ENCODE measurements at places on chromosomes 13 and 19.

- no peak for DNase-seq
Observed at GRCh38 chr19:2363419-2363818, 3.4 kb downstream of the TMPRSS9 start.

- no peak for DNase-seq
Observed at GRCh38 chr13:105543742-105544141, 991.7 kb downstream of the EFNB2 start.

- DNase-seq: no peak
Observed at GRCh38 chr13:109707044-109707741, 79.2 kb downstream of the IRS2 start.

DNA sequence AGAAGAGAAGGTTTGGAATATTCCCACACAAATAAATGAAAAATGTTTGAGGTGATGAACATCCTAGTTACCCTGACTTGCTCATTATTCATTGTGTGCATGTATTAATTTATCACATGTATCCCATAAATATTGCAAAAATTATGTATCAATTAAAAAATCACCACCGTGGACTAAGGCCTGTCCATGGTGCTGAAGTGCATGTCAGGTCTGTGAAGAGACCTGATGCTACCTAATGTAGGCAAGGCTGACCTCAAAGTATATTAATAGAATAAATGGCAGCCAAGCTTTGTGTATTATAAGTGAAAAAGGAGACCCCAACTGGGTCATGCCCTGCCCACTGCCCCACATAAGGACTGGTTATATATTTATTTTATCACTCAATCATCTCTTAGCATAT is 34.4 kb upstream of the ZNF835 start:
- no peak for DNase-seq

DNA sequence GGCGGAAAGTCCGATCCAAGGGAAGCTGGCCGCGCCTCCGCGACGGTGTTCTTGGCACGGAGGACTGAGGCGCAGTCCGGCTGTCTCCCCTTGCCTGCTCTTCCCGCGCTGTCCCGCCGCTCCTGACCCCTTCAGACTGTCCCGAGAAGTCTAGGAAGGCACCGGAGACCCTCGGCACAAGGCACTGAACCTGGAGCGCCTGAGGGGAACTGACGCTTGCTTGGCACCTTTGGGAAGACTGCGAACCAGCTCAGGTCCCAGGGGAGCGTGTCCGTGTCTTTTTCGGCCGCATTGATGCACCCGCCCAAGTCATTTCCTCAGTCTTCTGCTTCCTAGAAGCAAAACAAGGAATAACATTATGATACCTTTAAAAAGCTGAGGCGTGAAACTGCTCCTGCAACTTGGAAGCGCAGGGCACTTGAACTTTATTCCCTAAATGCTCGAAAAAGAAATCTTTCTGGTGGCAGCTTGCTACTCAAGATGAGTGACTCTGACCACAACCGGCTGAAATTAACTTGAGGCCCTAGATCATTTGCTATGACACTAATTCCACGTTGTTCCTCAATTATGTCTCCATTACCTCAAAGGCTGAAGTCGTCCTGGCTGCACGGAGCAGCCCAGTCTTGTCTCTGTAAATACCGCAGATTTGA is 735 bp upstream of the FLT1 start:
- DNase-seq: no peak

- no peak for DNase-seq
Observed at GRCh38 chr13:94419304-94419924, 60.1 kb downstream of the DCT start.

- no peak for DNase-seq
Observed at GRCh38 chr13:44648392-44649103, 72.4 kb upstream of the TSC22D1 start.

DNA sequence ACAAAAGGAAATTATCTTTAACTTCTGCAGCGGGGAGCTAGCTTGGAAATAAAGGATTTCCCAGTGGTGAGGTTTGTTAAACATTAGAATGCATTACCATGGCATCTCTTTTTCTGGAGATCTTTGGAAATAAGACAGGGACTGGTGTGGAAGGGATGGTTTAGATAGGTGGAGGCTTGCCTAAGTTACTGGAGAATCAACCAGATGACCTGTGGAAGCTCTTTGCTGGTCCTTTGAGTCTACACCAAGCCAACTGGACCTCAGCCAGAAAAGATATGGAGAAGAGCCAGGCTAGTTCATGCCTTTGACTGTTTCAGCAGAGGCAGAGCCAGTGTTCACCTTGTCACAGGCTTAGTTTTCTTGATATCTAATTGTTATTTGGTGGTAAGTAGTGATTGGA is 134.7 kb downstream of the KCNRG start:
- no peak for DNase-seq

- no peak for DNase-seq
Observed at GRCh38 chr19:14475251-14476073, at the start of gene PTGER1. PTGER1 (minus strand) TSS chr19:14475354; CDS start chr19:14474320, 1,034 bp downstream.

GRCh38 chr13:109698779-109699178 is 87.6 kb downstream of the IRS2 start:
- no peak for DNase-seq

- DNase-seq: no peak
Observed at GRCh38 chr13:98462946-98463345, 114.0 kb downstream of the STK24 start.

DNA sequence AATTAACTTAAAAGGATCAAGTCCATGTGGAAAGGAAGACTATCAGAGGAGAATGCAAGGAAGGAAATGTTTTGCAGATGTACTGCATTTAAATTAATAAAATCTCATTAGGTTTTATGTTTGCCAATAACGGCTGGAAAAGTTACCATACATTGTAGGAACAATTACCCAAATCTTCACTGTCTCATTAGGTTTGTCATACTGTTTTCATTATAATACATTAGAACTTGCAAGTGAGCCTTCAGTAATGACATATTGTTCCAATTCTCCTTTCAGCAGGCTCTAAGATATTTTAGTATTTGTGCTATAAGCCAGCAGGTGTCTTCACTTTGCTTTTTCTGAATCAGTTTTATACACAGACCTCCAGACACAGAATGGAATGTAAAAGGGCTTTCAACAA is 661.6 kb upstream of the KLHL1 start:
- no peak for DNase-seq

DNA sequence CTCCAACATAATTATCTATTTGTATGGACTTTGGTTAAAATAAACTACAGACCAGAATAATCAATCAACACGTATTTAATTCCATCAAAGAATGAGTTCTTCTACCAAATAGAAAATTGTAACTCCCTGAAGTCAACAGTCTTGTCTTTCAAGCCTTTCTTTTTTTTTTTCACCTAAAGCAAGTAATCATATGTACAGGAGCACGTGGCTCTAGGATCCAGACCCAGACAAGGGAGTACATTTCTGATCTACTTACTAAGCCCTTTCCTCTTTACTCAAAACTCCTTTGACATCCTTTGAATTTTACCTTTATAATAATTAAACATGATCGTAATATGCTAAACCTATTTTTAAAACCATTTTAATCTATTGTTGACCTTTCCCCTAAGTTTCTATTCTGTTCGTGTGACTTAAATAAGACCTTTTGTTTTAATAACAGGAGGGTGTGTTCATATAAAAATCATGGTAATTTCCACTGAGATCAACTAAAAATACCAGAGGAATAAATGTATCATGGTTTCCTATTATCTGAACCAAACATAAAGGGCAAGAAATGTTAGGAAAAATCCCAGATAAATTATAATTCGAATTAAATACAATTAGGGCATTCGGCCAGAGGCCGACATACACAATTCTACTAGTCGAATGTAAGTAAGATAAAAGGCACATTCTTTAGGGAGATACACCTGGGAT is 1.7 kb downstream of the SLC7A1 start:
- DNase-seq: no peak

DNA sequence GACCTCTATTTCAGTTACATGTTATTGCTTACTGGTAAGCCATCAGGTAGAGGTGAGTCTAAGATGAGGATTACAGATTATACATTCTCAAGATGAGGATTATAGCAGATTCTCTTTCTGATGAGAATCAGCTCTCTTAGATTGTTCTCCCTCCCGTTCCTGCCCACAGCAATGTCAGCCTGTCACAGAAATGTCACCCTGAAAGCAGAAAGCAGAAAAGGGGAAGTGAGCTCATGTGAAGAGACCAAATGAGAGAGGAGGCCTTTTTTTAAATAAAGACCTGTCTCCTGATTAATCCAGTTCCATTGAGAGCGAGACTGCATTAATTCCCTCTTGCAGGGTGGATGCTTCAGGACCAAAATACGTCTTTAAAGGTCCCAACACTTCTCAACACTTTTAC is 445.6 kb downstream of the KCTD12 start:
- no peak for DNase-seq

- DNase-seq: no peak
Observed at GRCh38 chr19:19460258-19460731, 54.8 kb downstream of the GATAD2A start.

- no peak for DNase-seq
Observed at GRCh38 chr13:31739226-31739625, at the start of gene RXFP2. RXFP2 (plus strand) TSS chr13:31739526; CDS start chr13:31739613, 87 bp downstream.

- DNase-seq: peak; percentile 21
Observed at GRCh38 chr19:41795031-41795461, 1.3 kb upstream of the CEACAM3 start.

DNA sequence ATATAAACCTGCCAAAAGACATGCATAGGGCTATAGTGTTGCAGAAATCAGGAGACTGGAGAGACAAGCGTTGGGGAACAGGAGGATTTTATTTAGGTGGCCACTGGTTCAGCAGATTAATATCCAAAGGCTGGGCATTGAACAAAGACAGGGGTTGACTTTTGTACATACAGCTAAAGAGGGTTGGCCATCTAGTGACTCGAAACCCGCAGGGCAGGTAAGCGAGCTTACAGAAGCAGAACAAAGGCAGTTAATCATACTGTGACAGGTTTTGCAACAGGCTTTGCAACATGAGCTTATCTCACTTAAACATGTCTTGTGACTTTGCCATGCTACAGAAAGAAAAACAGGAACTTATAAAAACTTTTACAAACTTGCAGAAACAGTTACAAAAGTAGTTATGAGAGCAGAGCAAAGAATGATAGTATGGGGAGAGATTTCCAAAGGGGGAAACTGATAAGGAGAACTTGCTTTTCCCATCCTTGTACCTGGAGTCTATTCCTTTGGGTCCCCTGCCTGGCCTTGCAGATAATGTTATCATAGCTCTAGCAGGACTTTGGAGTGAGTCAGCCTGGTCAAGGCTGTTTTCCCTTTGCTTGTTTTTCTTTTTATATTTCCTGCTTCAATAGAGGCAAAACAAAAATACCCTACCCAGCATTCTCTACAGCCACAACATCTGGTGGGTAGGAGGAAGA is 234.2 kb downstream of the PCDH17 start:
- DNase-seq: no peak

- DNase-seq: no peak
Observed at GRCh38 chr19:582497-583197, 7.0 kb upstream of the HCN2 start.

Measured in activated T-helper 1 cell treated with Interleukin-2 at 50 U/mL for 16 hours (primary cell).